ENCODE measurements at places on chromosomes 6 and 20.

GRCh38 chr6:89022798-89023197 is 57.8 kb upstream of the PNRC1 start:
- no peak for DNase-seq

GRCh38 chr6:4460586-4461475 is 315.4 kb upstream of the CDYL start:
- no peak for DNase-seq

DNA sequence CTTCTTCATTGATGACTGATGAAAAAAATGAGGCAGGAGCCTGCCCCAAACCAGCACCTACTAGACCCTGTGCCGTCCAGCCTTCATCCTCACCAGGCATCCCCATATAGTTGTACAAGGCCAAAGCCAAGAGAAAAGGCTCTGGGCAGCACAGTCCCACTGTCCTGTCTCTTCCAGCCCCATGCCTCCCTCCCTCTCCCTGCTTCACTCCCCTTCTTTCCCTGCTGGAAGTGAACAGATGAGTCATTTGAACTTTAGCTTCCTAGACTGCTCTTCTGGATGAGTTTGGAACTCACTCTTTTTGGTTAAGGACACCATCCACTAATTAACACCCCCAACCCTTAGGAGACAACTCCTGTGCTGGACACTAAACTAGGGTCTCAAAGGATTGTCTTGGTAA is 235.2 kb downstream of the LRFN2 start:
- DNase-seq, result no peak

DNA sequence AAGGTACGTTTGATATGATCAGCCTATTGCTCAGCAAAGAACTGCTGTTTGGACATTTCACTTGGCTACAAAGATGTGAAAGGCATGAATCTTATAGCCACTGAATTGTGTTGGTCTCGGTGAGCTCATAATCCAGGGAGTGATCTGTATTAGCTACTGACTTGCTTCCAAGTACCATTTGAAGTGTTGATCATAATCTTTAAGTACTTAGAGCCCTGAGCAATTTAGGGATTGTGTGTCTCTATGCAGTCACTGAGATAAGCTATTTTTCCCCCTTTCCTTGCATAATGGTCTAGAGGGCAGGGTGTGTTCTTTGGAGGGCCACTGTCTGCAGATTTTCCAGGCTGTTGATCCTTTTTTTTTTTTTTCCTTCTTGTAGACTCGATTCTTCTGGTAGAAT is 393.6 kb downstream of the ESR1 start:
- DNase-seq, result no peak

DNA sequence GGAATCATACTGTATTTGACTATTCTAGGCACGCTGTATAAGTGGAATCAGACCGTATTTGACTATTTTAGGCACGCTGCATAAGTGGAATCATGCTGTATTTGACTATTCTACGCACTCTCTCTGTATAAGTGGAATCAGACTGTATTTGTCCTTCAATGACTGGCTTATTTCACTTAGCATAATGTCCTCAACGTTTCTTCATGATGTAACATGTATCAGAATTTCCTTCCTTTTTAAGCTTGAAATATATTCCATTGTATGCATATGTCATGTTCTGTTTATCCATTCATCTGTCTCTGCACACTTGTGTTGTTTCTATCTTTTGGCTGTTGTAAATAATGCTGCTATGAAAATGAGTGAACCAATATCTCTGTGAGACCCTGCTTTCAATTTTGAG is 5.7 kb downstream of the CCDC170 start:
- no peak for DNase-seq

DNA sequence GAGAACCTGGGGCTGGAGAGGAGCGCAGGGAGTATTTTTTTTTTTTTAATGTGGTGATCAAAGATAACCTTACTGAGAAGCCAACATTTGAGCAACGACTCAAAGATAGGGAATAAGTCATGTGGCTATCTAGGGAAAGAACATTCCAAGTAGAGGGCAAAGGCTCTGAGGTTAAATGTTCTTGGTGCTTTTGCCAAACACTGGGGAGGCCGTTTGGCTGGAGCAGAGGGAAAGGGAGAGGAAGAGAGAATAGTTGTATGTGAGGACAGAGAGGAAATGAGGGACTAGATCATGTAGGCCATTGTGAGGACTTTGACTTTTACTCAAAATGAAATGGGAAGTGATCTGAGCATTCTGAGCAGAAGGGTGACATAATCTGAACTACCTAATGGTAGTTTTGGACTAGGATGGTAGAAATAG is 27.8 kb downstream of the ACSS2 start:
- no peak for DNase-seq

All from stimulated activated CD8-positive, alpha-beta memory T cell treated with anti-CD3 and anti-CD28 coated beads, Interleukin-4, amount 100 ng/mL, for 24 hours (primary cell).